ENCODE measurements at places on chromosomes 3 and 15. TPM values are rescaled to one million over a fixed set of nuclear protein-coding genes. Genes with fewer than 3 reads are reported as not detected.
A peak's percentile ranks its signal among the peaks of the same experiment; 100 is the strongest.

Gene TNNC1
- 5.8 TPM for total RNA-seq

Gene P4HTM
- 19.1 TPM for total RNA-seq

Gene SLC6A11
- total RNA-seq = 0.88 TPM

Gene GOLGA8T
- 1.5 TPM for total RNA-seq

Gene BFSP2
- not detected for total RNA-seq

- peaks cover 17% of the 10 kb centered on the region for H3K27me3 ChIP-seq
- no peaks in the 10 kb centered on the region for H3K36me3 ChIP-seq
- peak; percentile 69 for DNase-seq
These were observed 33.5 kb downstream of the ZBTB38 start for GRCh38 chr3:141401573-141402475.

Measured in H1 (cell line).